Iris pigment epithelial cell (primary cell): ENCODE measurements at places on chromosomes 3 and 15.
A peak's percentile ranks its signal among the peaks of the same experiment; 100 is the strongest.

DNA sequence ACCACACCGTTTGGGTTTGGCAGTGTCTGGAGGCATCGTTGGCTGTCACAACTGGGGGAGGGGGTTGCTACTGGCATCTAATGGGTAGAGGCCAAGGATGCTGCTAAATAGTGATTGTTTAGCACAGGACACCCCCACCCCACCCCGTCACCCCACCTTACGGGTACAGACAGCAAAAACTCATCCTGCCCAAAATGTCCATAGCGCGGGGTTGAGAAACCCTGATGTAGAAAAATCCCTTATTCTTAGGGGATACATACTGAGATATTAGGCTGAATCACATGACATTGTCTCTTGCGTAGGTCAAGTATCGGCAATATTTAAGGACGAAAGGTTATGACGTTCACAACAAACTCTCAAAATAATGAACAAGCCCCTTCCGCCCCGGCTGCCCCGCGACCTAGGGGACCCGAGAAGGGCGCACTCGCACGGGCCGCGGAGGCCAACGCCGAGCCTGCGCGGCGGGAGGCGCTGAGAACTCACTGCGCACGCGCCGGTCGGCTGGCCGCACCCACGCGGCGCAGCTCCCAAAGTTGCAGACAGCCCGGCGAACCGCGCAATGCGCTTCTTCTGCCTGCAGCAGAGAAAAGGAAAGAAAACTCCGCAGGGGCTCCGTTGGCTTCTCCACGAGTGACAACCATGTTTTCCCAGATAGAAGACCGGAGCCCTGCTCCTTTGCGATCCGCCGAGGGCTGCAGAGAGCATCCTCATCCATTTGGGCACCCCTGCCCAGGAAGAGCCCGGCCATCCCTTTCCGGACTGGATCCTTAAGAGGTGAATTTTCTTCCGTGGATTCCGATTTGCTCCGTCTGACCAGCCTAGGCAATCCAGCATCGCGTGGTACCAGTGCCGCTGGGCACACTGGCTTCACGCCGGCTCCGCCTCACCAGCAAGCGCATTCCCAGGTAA lies 136.8 kb upstream of the CCDC54 start:
- peak; percentile 72 for DNase-seq

- no peak for DNase-seq
These were observed 119.0 kb upstream of the SATB1 start for GRCh38 chr3:18544146-18544545.

DNA sequence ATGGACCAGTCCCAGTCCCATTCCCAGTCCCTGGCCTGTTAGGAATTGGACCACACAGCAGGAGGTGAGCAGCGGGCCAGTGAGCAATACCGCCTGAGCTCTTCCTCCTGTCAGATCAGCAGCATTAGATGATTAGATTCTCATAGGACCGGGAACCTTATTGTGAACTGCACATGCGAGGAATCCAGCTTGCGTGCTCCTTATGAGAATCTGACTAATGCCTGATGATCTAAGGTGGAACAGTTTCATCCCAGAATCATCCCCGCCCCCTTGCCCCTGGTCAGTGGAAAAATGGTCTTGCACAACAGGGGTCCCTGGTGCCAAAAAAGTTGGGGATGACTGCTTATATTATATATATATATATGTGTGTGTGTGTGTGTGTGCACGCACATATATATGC lies 63.1 kb downstream of the IFT57 start:
- peak; percentile 84 for DNase-seq

GRCh38 chr3:178002113-178002512 lies 534.1 kb upstream of the KCNMB2 start:
- no peak for DNase-seq

GRCh38 chr3:48685603-48686511 lies at the start of gene NCKIPSD:
NCKIPSD (minus strand) TSS chr3:48685915; CDS start chr3:48685807, 108 bp downstream.
- DNase-seq, result peak; percentile 77

DNA sequence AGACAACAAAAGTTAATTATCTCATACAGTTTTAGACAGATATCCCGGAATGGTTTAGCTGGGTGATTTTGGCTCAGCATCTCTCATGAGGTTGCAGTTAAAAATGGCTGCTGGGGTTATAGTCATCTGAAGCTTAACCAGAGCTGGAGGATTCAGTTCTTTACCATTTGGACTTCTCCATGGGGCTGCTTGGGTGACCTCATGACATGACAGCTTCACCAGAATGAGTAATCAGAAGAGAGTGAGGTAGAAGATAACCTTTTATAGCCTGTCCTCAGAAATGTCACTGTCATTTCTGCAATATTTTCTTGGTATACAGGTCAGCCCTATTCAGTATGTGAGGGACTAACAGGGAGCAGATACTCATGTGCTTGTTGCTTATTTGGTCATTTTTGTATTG lies 30.9 kb downstream of the TFG start:
- DNase-seq, result no peak

GRCh38 chr3:58766587-58767282 lies 100.2 kb upstream of the FAM3D start:
- no peak for DNase-seq
